ENCODE measurements at places on chromosomes 2 and 18. TPM values are rescaled to one million over a fixed set of nuclear protein-coding genes. Genes with fewer than 3 reads are reported as not detected.

GRCh38 chr2:1363367-1363766, 49.9 kb upstream of the TPO start:
- DNase-seq, result no peak
- no peaks in the 10 kb centered on the region for H3K4me1 ChIP-seq
- H3K27ac ChIP-seq, result no peak overlapping the region

- no peak for DNase-seq
- H3K27ac ChIP-seq, result peak overlapping the region; percentile 42
- peaks cover 96% of the 10 kb centered on the region for H3K4me1 ChIP-seq
- H3K27me3 ChIP-seq, result no peaks in the 10 kb centered on the region
- no peak overlapping the region for H3K4me3 ChIP-seq
Observed at GRCh38 chr18:76453932-76454331, 41.1 kb downstream of the ZNF516 start.

DNA sequence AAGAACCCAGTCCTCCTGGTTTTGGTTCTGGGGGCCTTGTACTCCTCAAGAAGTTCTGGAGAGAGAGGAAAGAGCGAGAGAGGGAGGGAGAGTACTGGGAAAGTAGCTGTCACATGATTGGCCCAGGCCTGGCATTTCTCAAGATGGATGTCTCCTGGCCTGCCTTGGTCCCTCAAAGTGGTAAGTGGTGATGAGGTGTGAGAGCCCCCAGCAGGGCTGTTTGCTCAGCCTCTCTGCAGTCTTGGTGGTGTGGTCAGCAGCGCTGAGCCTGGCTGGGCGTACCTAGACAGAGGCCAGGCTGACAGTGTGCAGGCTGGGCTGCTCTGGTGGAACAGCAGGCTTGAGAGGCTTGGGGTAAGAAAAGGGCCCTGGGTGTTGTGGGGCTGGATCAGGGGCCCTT, 2.5 kb downstream of the SPEG start:
- H3K36me3 ChIP-seq, result no peaks in the 10 kb centered on the region
- no peak overlapping the region for H3K4me3 ChIP-seq
- peak overlapping the region; percentile 76 for H3K27ac ChIP-seq
- peaks cover 34% of the 10 kb centered on the region for H3K4me1 ChIP-seq

GRCh38 chr2:213202011-213202410, 50.6 kb upstream of the IKZF2 start:
- no peak for DNase-seq
- H3K27me3 ChIP-seq, result no peaks in the 10 kb centered on the region
- no peaks in the 10 kb centered on the region for H3K36me3 ChIP-seq
- no peaks in the 10 kb centered on the region for H3K4me1 ChIP-seq

- no peaks in the 10 kb centered on the region for H3K36me3 ChIP-seq
- peak overlapping the region; percentile 39 for H3K4me3 ChIP-seq
- DNase-seq, result peak; percentile 41
- H3K4me1 ChIP-seq, result peaks cover 31% of the 10 kb centered on the region
- peaks cover 100% of the 10 kb centered on the region for H3K27me3 ChIP-seq
Observed at GRCh38 chr2:218896501-218897393, 16.1 kb downstream of the WNT10A start.

GRCh38 chr2:144858211-144858610, 338.3 kb upstream of the ZEB2 start:
- no peak for DNase-seq
- no peaks in the 10 kb centered on the region for H3K4me1 ChIP-seq
- H3K27ac ChIP-seq, result no peak overlapping the region
- no peaks in the 10 kb centered on the region for H3K27me3 ChIP-seq
- H3K4me3 ChIP-seq, result no peak overlapping the region

GRCh38 chr18:45197526-45197970, 417.7 kb upstream of the SLC14A2 start:
- no peak overlapping the region for H3K4me3 ChIP-seq
- H3K27ac ChIP-seq, result no peak overlapping the region
- no peaks in the 10 kb centered on the region for H3K27me3 ChIP-seq
- no peaks in the 10 kb centered on the region for H3K4me1 ChIP-seq
- peak; percentile 20 for DNase-seq

DNA sequence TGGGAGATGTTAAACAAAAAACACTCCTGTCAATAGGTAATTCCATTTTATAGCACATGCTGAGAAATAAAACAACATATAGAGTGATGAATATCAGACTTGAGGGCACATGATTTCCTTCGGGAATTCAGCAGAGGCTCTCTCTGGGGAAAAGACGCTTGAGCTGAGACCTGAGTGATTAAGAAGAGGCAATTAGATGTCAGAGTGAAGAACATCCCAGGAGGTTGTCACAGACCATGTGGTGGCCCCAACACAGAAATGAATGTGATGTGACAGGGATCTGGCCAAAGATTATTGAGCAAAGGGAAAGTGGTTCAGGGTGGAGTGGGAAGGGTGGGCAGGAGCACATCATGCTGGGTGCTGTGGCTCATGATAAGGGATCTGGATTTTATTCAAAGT, 254.7 kb downstream of the RAD51AP2 start:
- no peak overlapping the region for H3K27ac ChIP-seq
- no peaks in the 10 kb centered on the region for H3K36me3 ChIP-seq
- no peak overlapping the region for H3K4me3 ChIP-seq
- no peaks in the 10 kb centered on the region for H3K27me3 ChIP-seq
- no peak for DNase-seq
- no peaks in the 10 kb centered on the region for H3K4me1 ChIP-seq

DNA sequence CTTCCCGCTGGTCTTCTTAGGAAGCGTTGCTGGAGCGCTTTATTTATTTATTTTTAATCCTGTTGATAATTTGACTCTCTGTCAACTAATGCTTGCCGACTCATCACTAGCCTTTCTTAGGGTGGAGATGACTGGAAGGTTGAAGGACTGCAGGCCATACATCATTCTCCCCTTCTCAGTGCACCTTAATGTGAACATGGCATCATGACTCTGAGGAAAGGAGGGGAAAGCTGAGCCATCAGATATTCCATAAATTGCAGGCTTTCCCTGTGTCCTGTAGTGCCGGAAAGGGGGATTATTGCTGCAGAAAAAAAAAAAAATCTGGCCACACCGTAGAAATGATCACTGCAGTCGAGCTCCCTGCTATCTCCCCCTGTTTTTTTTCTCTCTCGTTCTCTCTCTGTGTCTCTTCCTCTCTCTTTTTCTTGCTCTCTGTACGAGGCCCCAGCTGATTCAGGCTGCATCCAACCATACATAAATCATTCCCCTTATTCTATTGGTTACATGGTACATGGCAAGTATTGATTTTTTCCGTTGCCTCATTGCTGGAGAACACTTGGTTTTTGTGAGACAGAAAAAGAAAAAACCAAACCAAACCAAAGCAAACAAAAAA, 125.8 kb upstream of the EFEMP1 start:
- no peak for DNase-seq
- H3K27ac ChIP-seq, result no peak overlapping the region
- no peak overlapping the region for H3K4me3 ChIP-seq
- no peaks in the 10 kb centered on the region for H3K36me3 ChIP-seq

DNA sequence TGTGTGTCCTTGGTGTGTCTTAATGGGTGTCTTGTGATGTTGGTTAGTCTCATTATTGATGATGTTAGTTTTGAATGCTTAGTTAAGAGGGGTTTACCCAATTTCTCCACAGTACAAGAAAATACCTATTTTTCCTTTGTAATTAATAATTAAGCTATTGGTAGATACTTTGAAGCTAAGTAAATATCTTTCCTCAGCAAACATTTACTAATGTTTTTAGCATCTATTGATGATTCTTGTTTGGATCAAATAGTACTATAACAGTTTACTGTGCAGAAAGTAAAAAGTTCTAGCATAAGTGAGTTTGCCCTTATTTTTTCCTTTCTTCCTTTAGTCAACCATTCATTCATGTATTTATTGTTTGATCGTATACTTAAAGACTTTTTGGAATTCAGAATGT, 19.1 kb downstream of the MAP3K20 start:
- H3K4me3 ChIP-seq, result no peak overlapping the region
- no peak overlapping the region for H3K27ac ChIP-seq
- no peaks in the 10 kb centered on the region for H3K4me1 ChIP-seq
- peaks cover 14% of the 10 kb centered on the region for H3K36me3 ChIP-seq

- H3K27me3 ChIP-seq, result no peaks in the 10 kb centered on the region
- H3K4me1 ChIP-seq, result peaks cover 46% of the 10 kb centered on the region
- no peak overlapping the region for H3K4me3 ChIP-seq
- H3K36me3 ChIP-seq, result peaks cover 32% of the 10 kb centered on the region
Observed at GRCh38 chr2:27019931-27020855, 12.6 kb upstream of the TMEM214 start.

DNA sequence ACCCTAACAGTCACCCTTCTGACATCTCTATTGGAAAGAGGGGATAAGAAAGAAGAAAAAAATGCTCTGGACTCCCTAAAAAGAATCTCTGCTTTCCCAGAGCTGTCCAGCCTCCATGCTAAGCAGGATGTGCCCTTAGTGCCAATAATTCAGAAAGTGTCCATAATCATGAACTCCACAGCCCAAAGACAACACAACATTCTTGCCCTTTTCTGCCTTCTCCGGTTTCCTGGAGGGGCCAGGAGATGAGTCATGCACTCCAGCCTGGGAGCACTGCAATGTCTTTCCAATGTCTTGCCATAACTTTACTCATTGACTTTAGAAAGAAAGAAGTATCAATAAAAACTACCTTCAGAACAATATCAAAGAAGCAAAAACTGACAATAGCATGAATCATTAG, 44.0 kb downstream of the KLF7 start:
- H3K27ac ChIP-seq, result no peak overlapping the region
- DNase-seq, result no peak
- peaks cover 35% of the 10 kb centered on the region for H3K4me1 ChIP-seq
- no peak overlapping the region for H3K4me3 ChIP-seq
- no peaks in the 10 kb centered on the region for H3K27me3 ChIP-seq

GRCh38 chr18:49762191-49763077, 50.9 kb downstream of the ACAA2 start:
- DNase-seq, result no peak
- peaks cover 8% of the 10 kb centered on the region for H3K27me3 ChIP-seq
- no peak overlapping the region for H3K4me3 ChIP-seq
- H3K36me3 ChIP-seq, result no peaks in the 10 kb centered on the region
- H3K4me1 ChIP-seq, result no peaks in the 10 kb centered on the region

DNA sequence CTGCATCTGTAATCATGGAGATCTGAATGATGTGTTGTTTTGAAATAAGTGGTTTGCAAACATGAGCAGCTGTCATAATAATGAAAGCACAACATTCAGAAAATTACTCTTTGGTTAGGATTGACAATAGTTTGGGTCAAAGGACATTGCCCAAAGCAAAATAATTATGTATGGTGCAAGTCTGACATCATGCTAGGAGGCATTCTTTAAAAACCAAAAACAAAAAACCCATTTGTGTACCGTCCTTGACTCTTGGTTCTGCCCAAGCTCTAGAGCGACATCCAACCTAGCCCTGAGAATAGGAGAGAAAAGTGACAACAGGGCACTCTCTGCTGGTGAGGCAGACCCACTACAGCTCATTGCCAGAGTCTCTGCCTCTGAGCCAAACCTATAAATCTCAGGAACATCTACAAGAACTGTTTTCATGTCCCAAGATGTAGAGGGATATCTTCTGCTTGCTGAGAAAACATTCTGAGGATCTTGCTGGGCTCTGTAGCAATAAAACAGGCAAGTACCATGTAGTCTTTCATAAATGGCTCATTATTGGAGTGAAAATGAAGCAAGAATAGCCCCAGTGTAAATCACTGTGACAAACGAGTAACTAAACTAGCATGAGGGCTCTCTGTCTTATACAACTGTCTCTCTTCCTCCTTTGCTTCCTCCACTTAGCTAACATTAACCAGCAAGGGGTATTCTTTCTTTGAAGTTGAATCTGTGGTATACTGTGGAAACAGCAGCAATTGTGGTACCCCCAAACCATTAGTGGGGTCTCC, 266.8 kb upstream of the CXCR4 start:
- H3K4me3 ChIP-seq, result no peak overlapping the region
- H3K27ac ChIP-seq, result no peak overlapping the region
- H3K36me3 ChIP-seq, result no peaks in the 10 kb centered on the region
- no peaks in the 10 kb centered on the region for H3K4me1 ChIP-seq
- H3K27me3 ChIP-seq, result no peaks in the 10 kb centered on the region

DNA sequence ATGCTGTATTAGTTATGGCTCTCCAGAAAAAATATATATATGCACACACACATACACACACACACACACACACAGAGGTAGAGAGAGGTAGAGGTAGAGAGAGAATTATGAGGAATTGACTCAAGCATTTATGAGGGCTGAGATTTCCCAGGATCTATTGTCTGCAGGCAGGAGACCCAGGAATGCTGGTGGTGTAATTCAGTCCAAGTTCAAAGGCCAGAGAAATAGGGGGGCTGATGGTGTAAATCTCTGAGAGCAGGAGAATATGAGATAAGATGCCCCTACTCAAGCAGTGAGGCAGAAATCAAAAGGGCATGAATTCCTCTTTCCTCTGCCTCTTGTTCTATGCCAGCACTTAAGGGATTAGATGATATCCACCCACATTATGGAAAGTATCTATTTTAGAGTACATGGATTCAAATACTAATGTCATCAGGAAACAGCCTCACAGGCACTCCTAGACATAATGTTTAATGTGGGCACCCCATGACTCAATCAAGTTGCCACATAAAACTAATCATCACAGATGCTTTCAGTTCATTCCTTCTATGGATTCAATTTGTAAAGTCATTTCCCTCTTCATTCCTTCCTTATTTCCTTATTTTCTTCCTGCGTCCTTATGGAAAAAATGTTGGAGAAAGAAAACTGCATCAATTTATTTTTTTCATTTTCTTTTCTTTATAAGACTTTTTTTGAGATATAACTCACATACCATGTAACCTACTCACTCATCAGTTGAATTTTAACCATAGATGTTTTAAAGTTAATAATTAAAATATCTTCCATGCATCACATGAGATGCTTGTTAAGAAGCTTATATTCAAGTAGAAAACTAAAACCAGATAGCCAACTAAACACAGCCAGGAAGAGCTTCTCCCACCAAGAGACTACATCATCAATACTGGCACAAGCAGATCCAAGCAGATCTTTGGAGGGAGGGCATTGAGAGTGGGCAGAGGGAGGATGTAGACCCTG, 406.2 kb downstream of the MBD2 start:
- H3K4me1 ChIP-seq, result no peaks in the 10 kb centered on the region
- no peak overlapping the region for H3K27ac ChIP-seq
- no peaks in the 10 kb centered on the region for H3K36me3 ChIP-seq
- no peak for DNase-seq

- no peak for DNase-seq
- no peaks in the 10 kb centered on the region for H3K4me1 ChIP-seq
- no peaks in the 10 kb centered on the region for H3K27me3 ChIP-seq
- no peaks in the 10 kb centered on the region for H3K36me3 ChIP-seq
Observed at GRCh38 chr2:128708106-128708816, 389.6 kb upstream of the HS6ST1 start.

DNA sequence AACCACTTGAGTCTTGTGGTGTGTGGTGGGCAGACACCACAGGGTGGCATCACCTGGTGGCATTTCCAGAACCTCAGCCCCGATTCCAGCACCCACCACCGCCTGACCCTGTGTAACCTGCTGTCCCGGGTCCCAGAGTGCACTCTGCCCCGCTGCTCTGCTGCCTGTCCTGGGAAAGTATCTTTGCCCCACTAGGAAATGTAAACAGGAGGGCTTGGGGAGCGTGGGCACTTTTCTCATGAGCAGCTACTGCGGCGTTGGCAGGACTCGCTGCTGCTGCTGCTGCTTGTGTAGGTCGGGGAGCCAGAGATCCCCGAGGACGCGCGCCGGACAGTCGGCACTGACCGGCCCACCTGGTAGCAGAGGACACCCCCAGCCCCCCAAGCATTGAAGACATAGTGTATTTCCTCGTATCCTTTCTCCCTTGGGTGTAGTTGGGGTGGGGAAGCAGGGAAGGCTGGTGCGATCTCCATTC, 13.4 kb downstream of the DTYMK start:
- no peak for DNase-seq
- peaks cover 38% of the 10 kb centered on the region for H3K36me3 ChIP-seq
- H3K27ac ChIP-seq, result no peak overlapping the region
- H3K4me3 ChIP-seq, result no peak overlapping the region

Gene UGT1A10
- total RNA-seq, result 0.45 TPM

Gene SRD5A2
- total RNA-seq, result 0.18 TPM

Gene MAL
- total RNA-seq, result 15.8 TPM

Gene OR6B2
- total RNA-seq, result not detected

Gene LONRF2
- total RNA-seq, result 32.1 TPM

Gene CERKL
- total RNA-seq, result not detected
